Suppressor macrophage (primary cell): ENCODE measurements at places on chromosomes 13 and 19.
A peak's percentile ranks its signal among the peaks of the same experiment; 100 is the strongest.

GRCh38 chr13:33207615-33207961, 78.0 kb downstream of the STARD13 start:
- DNase-seq = peak; percentile 86

- no peak for DNase-seq
These were observed 89.3 kb downstream of the TM9SF2 start for GRCh38 chr13:99590519-99591011.

DNA sequence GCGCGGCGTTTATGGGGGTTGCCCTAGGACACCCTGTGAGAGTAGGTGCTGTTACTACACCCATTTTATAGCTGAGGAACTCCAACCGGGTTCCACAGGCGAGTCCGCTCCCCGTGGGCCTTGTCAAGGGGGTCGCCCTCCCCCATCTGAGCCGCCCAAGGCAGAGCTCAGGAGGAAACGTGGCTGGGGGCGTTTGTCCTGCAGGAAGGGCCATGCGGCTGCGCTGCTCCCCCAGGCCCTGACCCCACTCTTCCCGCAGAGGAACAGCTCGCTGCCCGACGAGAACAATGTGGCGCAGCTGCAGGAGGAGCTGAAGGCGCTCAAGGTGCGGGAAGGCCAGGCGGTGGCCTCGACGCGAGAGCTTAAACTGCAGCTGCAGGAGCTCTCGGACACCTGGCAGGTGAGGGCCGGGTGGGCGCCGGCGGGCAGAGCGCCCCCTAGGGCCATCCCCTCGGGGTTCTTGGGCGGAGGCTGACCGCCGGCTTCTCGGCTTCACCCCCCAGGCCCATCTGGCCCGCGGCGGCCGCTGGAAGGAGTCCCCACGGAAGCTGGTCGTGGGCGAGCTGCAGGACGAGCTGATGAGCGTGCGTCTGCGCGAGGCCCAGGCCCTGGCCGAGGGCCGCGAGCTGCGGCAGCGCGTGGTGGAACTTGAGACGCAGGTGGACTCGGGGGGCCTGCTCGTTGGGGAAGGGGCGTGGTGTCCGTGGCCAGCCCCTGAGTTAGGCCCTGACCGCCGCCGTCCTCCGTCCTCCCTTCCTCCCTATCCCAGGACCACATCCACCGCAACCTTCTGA, 12.4 kb downstream of the PRR36 start:
- no peak for DNase-seq

DNA sequence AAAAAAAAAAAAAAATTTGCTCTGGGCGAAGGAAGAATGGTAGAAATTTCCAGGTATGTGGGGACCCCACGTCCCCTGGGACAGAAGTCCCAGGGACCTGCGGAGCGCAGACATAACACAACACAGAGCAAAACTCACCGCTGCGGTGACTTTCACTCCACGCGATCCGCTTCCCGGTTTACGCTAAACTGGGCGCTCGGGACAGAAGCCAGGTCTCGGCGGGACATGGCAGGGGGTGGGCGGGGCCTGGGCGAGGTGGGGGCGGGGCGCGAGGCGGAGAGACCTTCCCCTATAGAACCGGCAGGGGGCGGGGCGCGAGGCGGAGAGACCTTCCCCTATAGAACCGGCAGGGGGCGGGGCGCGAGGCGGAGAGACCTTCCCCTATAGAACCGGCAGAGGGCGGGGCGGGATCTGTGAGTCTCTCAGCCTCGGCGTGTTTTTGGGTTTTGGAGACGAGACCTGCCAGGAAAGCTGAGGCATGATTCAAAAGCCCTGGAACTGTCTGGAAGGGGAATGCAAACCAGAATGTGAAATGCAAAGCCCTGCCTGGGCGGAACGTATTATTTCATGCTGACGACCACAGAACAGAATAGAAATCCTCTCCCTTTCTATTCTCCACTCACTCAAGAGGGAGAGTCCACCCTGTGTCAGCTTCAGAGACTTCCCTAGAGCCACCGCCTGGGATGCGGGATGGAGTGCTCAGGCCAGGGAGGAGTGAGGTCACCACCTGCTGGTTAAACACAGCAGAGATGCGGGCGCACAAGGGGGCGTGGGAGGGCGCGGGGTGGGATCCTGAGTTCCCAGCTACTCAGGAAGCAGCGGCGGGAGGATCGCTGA, 20.2 kb upstream of the ERVV-1 start:
- DNase-seq = peak; percentile 79

DNA sequence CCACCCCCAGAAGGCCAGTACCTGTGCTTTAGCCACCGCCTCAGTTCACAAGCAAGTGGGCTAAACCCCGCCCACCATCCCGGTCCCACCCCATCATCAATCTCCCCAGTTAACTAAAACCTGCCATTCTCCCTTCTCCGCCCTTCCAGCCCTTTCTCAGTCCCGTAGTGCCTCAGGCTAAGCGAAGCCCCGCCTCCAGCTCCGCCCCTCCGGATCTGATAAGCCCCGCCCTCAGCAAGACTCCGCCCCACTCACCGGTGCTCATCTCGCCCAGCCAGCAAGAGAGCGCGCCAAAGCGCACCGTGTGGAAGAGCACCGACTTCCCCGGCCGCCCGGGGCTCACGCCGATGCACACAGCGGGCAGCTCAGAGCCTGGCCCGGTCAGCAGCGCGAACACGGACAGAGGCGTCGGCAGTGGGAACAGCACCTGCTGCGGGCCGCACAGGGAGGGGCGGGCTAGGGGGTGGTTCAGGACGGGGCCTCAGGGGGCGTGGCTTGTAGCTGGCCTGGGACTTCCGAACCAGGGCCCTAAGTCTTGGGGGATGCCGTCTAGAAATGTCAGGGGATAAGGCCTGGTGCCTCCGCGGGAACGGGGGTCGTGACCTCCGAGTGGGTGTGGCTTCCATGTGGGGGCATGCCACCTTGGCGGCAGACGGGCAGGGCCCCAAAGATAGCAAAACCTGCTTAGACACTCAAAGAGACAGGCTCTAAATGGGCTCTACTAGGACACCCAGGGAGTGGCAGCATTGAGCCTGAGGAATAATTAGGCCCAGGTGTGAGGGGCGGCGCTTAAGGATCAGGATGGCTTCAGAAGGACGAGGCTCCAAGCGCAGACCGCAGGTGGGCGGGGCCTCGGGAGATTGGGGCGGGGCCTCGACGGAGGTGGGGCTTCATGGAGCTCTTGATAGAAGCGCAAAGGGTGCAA, 21.4 kb downstream of the MAP4K1 start:
- no peak for DNase-seq

GRCh38 chr19:1935484-1936208, 5.3 kb upstream of the CSNK1G2 start:
- peak; percentile 65 for DNase-seq

GRCh38 chr19:792306-792885, 4.9 kb upstream of the PTBP1 start:
- no peak for DNase-seq

- DNase-seq = peak; percentile 77
These were observed 26.2 kb downstream of the TMED1 start for GRCh38 chr19:10809651-10810285.
